Aorta (tissue), 5 donors: ENCODE measurements at places on chromosomes 1 and 21. TPM values are rescaled to one million over a fixed set of nuclear protein-coding genes. Genes with fewer than 3 reads are reported as not detected.

SYT11 gene
- total RNA-seq, result 49.5 TPM

GRCh38 chr1:111476761-111477309, 3.1 kb downstream of the C1orf162 start:
- no peak for DNase-seq

GRCh38 chr1:5901150-5901549, 91.1 kb downstream of the NPHP4 start:
- DNase-seq, result no peak

GRCh38 chr1:106049595-106049994, 1006.9 kb upstream of the PRMT6 start:
- DNase-seq, result no peak

DNA sequence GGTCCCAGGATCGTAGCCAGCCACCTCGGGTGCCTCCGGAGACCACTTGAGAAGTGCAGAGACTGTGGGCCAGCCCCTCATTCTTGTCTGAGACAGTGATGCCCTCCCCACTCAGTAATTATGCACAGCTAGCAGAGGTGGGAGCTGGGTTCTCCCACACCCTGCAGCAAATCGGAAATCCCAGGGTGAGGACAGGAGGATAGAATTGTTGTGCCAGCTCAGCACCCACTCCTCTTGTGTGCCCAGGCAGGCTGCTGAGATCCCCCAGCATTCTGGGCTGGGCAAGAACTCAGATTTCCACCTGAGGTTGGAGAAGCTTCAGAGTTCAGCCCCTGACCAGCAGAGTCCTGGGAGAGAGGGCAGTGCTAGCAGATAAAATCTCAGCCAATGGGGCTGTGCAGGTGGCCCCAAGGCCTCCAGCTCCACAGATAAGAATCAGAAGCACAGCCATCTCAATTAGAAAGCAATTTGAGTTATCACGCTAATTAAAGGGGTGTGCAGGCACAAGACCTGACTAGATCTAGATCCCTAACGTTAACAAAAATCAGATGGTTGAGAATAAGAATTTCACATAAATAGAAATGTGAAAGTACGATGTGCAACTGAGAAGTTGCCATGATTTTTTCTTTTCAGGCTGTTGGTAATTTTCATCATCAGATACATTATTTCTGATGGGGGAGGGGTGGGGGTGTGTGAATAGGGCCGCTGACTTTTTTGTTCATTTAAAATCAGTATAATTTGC, 45.5 kb upstream of the IRF2BP2 start:
- no peak for DNase-seq

B3GALT2 gene
- 0.51 TPM for total RNA-seq

PDPN gene
- 19.5 TPM for total RNA-seq
